ENCODE measurements at places on chromosomes 5 and 9.

- no peak for DNase-seq
These were observed 389.2 kb upstream of the TNC start for GRCh38 chr9:115507148-115507547.

DNA sequence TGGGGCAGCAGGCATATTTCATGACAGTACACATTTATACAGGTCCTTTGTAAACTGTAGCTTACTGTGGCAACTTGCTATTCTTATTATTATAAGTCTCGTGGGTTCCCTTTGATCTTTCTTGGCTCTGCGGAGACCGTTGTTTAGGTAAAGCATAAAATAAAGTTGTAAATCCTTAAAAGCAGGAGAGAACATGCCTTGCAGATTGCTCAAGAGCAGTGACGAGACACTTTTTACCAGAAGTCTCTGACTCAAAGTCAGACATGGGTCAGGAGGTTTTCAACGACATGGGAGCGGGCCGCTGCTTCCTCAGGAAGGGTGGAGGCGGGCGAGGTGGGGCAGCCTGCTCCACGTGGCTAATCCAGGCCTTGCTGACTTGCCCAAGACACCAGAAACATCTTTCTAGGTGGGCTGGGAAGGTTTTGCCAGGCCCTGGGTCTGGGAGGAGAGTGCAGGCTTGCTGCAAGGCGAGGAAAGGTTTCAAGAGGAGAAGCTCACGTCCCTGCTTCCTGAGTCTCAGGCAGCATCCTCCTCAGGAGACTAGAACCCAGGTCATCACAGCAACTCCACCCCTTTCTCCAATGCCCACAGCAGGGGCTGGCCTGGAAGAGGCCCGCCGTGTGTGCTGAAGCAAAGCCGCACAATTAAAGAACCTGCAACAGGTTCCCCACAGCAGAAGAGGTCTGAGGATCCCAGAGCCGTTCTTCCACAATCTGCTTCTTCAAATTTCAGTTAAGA, 6.5 kb downstream of the TBC1D2 start:
- no peak for DNase-seq

GRCh38 chr9:108377382-108377781, 478.4 kb downstream of the ACTL7B start:
- no peak for DNase-seq

GRCh38 chr9:77772646-77773045, 124.5 kb upstream of the GNA14 start:
- DNase-seq: no peak

- no peak for DNase-seq
These were observed 144.7 kb upstream of the MPDZ start for GRCh38 chr9:13424204-13424603.

- DNase-seq: no peak
These were observed 212.4 kb downstream of the TMEM232 start for GRCh38 chr5:110514030-110514429.

GRCh38 chr5:135010502-135011354, 23.3 kb downstream of the PITX1 start:
- no peak for DNase-seq

- DNase-seq: no peak
These were observed 6.6 kb downstream of the ITK start for GRCh38 chr5:157187046-157187754.

- no peak for DNase-seq
These were observed 77.0 kb downstream of the GALNT10 start for GRCh38 chr5:154267516-154267915.

GRCh38 chr9:74697535-74697934, 190.2 kb downstream of the TRPM6 start:
- DNase-seq: no peak

- no peak for DNase-seq
These were observed 13.1 kb downstream of the NR6A1 start for GRCh38 chr9:124758061-124758460.

- DNase-seq: no peak
These were observed 20.2 kb downstream of the EEIG1 start for GRCh38 chr9:127960410-127961154.

DNA sequence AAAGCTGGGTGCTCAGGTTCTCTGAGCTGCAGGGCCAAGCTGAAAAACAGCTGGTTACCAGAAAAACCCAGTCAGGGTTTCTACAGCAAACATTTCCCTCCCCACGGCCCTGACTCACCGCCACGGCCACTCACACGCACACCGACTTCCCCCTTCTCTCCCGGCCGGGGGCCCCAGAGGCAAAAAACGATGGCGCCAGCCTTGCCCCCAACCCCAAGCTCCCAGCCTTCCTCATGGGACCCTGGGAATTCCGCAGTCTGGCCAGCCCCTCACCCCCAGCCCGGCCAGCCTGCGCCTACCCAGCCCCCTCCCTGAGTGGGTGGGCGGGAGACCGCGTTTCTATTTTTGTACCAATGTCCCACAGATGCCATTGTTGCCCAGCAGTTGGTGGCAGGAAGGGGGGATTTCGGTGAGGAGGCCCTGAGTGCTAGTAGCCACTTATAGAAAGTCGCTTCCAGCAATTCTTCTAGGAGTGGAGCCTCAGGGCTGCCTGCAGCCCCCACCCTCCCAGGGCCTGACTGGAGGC, 18.4 kb downstream of the ENG start:
- DNase-seq: peak; percentile 64

DNA sequence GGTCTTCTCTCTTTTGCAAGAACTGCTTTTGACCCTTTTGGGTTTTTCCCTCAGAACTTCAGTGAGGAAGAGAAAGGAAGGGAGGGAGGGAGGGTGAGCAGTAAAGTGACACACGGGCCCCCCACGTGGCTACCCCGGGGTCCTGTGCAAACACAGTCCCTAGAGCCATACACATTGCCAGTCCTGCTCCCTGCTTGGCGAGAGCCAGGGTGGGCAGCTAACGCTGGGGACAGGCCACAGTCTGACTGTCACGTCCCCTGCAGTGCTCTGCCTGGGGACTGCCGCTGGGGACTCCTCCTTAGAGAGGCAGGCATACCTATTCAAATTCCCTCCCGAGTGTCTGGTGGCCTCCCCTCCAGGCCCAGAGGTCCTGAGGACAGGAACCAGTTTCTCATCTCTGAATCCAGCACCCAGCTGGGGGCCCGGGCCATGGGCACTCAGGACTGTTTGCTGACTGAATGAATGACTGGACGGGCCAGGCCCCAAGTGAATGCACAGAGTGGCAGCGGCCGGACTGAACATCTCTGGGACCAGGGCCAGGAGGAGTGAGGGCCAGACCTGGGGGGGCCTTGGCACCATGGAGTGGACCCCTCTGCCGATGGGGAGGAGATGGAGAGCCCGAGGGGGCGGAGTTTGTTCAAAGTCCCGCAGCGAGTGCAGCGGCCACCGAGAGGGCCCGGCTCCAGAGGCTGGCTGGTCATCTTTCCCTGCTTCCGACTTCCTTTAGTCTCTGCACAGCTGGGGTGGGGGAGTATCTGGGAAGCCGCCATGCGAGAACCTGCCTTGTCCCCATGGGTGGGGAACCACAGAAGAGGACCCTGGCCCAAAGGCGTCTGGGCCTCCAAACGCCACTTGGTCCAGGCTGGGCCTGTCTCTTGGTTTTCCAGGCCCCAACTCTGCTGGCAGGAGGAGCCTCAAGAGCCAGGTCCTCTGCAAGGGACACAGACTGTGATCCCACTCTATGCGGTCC, 5.8 kb downstream of the CCDC187 start:
- no peak for DNase-seq

- no peak for DNase-seq
These were observed 154.3 kb downstream of the KDM4C start for GRCh38 chr9:6911901-6912638.

- DNase-seq: peak; percentile 63
These were observed 668 bp downstream of the GLIS3 start for GRCh38 chr9:4299005-4299795.

- DNase-seq: no peak
These were observed 11.1 kb upstream of the SLCO4C1 start for GRCh38 chr5:102307232-102307631.

DNA sequence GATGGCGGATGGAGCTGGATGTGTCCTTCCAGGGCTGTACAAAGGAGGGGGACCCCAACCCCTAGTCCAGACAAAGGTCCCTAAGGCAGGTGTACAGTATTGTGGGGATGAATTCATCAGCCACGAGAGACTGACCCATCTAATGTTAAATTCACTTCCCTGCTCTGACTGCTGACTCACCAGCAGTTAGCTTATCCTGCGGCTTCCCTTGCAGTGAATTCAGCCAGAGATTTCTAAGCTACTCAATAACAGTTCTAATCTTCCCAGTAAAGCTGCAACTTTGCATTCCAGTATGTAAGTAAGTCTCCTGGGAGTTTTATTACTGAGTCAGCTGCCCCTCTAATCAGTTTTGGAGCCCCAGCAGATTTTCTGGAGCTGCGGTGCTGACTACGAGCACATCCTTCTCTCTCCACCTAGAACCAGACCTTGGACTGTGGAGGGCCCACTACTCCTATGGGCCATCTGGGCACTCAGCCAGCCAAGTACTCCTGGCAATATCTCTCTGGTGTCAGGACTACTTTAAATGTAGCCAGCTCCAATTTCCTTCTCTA, 16.1 kb downstream of the B4GALT1 start:
- DNase-seq: peak; percentile 14

- no peak for DNase-seq
These were observed at the start of gene PANK3 for GRCh38 chr5:168578538-168579487. Gene PANK3 (minus strand): TSS chr5:168579368. CDS start chr5:168579283, 85 bp downstream.

DNA sequence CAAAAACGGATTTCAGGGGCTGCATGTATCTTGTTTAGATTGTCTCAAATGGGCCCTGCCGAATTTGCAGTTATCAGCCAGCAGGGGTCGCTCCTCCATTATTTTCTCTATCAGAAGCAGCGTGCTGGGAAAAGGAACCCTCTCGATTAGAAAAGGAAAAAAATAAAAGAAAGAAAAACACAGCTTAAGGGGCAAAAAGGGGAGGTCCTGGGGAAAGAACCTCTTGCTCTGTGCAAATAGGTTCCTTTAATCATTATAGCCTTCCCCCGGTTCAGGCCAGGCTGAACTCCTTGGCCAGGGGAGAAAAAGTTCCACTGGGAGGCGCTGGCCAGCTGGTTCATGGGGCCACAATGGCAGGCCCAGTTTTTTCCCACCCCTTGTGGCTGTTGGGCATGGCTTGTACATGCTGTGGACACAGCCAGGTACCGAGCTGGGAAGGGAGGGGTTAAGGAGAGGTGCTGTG, 25.0 kb upstream of the CAPSL start:
- peak; percentile 26 for DNase-seq

GRCh38 chr9:69214939-69215338, 40.9 kb downstream of the TJP2 start:
- no peak for DNase-seq

DNA sequence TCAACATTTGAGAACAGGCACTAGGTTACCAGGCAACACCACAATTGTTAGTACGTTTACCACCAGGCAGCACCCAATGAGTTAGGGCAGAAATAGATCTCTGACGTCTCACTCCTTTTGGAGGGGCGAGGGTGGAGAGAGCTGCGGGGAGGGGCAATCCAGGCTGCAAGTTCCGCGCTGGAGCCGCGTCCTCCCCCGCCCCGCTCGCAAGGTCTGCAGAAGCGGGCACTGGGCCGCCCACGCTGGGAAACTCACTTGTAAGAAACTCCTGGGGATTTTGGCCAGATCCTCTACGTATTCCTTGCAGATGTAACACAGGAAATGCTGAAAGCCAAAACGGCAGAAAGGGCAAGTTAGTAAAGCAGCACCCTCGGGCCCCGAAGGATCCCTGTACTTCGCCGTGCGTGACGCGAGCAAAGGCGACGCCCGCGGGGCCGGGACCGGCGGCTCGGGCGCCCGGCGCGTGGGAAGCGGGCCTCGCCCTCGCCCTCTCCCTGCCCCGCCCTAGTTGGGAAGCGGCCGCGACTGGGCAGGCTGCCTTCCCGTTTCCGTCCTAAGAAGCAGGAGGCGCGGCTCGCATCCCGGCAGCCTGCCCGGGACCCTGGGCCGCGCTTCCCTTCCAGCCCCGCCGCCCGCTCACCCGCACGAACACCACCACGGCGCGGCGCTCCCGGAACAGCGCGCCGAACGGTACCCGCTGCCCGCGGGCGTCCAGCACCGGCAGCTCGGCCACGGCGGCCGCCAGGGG, 493 bp downstream of the PRXL2C start:
- peak; percentile 72 for DNase-seq

GRCh38 chr5:56140073-56140472, 93.1 kb downstream of the ANKRD55 start:
- DNase-seq: no peak

- no peak for DNase-seq
These were observed 87.0 kb downstream of the LNPEP start for GRCh38 chr5:97022898-97023297.

GRCh38 chr5:170584003-170584402, 80.2 kb downstream of the KCNIP1 start:
- DNase-seq: no peak

- DNase-seq: no peak
These were observed 26.9 kb upstream of the NPR3 start for GRCh38 chr5:32684260-32684659.

DNA sequence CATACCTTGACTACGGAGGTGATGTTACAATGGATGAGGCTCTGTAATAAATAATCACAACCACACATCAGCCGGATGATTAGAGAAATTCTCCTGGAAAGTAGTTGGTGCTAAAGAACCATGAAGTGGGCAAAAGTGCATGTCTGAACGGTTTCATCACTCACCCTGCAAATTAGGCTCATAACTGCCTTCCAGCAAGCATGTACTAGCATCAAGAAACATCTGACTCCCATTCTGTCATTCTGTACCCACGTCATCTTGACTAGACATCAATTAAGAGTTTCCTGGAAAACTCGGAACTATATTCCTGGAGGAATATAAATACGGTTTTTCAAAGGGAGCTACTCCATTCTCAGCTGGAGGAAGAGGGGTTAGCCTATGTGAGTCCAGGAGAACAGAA, 52.2 kb downstream of the HSD17B3 start:
- no peak for DNase-seq

- no peak for DNase-seq
These were observed 19.7 kb downstream of the NAA35 start for GRCh38 chr9:85960688-85961093.

DNA sequence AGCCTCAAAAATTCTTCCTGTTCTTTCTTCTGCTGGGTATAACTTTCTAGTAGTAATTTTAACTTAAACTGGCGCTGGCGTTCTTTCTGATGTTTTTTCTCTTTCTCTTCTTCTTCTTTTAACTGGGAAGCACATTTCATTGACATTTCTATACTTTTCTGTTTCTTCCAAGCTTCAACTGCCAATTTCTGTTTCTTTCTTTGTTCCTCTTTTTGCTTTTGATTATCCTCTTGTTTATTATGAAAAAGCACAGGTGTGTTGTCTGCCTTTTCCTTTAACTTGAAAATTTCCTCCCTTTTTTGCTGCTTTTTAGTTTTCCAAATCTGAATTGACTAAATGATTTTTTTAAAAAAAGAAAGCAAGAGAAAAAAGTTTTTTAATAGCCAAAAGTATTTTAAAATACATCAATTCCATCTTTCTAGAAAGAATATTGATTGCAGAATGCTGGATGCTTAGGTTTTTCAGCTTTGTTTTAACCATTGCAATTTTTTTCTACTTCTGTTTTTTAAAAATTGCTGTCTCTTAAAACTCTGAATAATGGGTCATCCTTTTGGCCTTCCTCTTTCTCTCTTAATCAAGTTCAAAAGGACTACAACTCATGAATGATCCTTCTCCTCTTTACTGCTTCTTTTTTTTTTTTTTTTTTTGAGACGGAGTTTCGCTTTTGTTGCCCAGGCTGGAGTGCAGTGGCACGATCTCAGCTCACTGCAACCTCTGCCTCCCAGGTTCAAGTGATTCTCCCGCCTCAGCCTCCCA, 8.8 kb upstream of the PGGT1B start:
- no peak for DNase-seq
